ENCODE measurements at places on chromosomes 2 and 18.

DNA sequence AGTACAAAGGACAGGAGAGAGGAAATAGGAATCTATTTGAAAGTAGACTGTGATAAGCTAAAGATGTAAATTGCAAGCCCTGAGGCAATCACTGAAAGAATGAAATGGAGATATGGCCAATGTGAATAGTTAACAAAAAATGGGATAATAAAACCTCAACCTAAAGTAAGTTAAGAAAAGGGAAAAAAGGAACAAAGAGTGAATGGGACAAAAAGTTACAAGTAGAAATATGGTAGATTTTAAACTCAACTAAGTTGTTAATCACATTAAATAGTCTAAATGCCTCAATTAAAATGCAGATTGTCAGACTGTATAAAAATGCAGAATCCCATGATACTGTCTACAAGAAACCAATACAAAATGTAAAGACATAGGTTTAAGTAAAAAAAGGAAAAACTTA lies 165.2 kb upstream of the RBMS1 start:
- DNase-seq, result no peak

GRCh38 chr2:176213406-176213805 lies 24.9 kb downstream of the HOXD1 start:
- DNase-seq, result no peak

DNA sequence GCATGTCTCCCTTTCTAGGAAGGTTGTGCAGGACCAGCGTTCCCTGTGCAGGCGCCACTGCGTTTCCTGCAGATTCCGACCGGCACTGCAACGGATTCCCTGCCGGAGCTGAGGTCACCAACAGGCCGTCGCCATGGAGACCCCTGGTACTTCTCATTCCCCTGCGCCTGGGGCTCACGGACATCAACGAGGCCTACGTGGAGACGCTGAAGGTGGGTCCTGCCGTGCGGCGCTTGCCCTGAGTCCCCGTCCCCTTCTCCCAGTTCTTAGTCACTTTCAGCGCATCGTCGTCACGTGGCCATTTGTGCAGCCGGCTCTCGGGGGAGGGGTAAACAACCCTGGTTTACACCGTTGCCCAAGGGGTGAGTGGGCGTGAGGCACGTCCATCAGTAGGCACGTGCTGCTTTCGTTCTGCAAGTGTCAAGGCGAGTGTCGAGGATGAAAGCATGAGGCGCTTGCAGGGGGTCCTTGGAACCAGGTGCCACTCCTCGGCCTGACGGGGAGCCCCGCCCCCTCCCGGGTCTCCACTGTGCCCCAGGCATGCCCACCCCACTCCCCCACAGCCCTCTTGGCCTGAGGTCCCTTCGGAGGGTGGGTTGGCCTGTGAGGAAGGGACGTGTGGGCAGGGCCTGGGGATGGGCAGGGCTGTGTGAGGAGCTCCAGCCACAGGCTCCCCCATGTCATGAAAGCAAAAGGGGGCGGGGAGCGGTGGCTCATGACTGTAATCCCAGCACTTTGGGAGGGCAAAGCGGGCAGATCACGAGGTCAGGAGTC lies 19.8 kb downstream of the DTYMK start:
- DNase-seq, result no peak

GRCh38 chr18:10131460-10132395 lies 217.9 kb downstream of the VAPA start:
- DNase-seq, result no peak

- DNase-seq, result no peak
Measured at GRCh38 chr2:52036853-52037252, 1004.9 kb upstream of the NRXN1 start.

- no peak for DNase-seq
Measured at GRCh38 chr2:67103157-67103556, 294.0 kb upstream of the ETAA1 start.

- no peak for DNase-seq
Measured at GRCh38 chr2:219302412-219302968, 6.7 kb downstream of the PTPRN start.

GRCh38 chr18:57276829-57277228 lies 75.5 kb upstream of the ST8SIA3 start:
- DNase-seq, result no peak

DNA sequence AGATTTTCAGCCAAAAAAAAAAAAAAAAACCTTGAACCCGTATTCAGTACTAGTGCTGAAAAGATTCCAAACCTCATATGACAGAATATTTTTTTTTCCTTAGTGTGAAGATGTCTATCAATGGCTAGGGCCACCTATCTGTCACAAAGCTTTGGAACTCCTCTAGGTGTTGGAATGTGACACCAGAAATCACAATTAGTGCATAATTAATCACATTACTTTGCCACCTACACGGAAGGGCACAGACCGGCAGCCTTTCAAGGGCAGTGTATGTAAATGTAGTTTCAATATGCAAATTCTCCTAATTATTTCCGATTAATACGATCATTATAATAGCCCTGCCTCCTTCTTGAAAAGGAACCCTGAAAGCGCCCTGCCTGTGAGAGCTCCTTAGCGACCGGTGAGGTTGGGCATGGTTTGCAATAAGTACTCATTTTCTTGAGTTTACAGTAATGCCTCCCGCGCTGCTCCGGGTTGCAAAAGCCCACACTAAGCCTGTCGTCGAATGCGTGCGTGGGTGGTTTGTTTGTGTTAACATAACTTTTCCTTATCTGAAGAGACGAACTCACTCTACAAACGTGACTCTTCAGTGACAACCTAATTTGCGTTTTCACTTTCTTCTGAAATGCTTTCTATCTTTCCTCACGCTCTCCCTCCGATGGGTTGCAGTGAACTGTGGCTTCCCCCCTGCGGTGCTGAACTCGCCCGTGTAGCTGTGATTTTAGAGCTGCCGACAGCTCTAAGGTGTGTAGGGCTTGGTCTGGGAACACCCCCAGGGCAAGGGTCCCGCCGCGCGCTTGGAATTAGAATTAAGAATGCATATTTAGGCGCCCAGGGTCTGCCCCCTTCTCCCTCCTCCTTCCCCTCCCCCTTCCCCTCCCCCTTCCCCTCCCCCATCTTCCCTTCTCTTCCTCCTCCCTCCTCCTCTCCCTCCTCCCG lies 765 bp upstream of the ID2 start:
- peak; percentile 64 for DNase-seq

DNA sequence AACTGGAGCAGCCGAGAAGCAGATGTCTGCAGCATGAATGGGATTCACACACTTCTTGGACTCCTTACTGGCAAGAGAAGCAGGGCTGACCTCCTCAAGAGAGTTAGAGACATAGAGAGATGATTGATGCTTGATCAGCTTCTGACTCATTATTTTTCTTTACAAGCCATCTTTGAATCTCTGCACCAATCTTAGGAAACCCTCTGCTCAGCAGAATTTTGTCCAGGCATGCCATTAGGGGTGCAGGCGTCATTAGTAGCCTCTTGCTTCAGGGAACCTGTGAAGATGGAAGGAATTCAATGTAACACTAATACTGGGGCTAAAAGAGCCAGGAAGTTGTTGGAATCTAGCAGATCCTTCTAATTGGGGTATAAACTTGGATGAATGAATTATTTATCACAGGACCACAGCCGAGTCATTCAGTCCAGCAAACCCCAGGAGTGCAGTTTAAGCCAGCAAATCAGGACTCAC lies 151.8 kb downstream of the MGAT5 start:
- DNase-seq, result no peak

GRCh38 chr18:37519510-37520135 lies 46.0 kb downstream of the CELF4 start:
- no peak for DNase-seq

- no peak for DNase-seq
Measured at GRCh38 chr2:240832921-240833494, 13.0 kb upstream of the KIF1A start.

- DNase-seq, result no peak
Measured at GRCh38 chr2:3129867-3130266, 247.8 kb downstream of the EIPR1 start.

DNA sequence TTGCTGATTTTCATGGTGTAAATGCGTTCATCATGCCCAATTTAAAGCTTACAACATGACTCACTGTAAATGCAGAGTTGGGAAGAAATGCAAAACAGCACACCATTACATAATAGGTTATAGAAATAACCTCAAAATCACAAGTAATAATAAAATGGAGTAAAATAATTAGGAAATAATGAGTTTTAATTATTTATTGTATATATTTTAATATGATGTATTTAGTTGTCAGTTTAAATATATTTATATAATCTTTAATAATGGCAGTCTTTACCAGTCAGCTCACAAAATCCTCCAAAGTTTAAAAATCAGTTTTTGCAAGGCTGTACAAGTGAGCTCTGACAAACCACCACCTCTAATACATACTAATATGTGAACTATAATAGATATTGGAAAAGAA lies 180.2 kb downstream of the RND3 start:
- DNase-seq, result no peak

DNA sequence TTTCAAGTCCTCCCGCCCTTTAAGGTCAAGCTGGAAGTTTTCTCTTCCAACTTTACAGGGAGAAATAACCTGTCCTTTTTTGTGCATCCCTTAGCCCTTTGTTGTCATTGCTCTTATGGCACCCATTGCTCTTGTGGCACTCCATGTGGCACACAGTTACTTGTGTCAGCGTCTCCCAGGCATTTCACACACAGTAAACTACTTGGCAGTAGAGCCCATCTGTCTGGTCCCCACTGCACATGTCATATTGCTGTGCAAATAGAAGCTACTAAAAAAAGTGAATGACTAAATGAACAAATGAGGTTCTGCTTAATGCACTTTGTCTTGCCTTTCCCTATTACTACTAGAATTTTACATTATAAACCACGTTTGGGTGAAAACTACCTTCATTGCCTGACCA lies 149.3 kb downstream of the EML6 start:
- no peak for DNase-seq

GRCh38 chr2:127873707-127874303 lies 12.0 kb downstream of the AMMECR1L start:
- no peak for DNase-seq

DNA sequence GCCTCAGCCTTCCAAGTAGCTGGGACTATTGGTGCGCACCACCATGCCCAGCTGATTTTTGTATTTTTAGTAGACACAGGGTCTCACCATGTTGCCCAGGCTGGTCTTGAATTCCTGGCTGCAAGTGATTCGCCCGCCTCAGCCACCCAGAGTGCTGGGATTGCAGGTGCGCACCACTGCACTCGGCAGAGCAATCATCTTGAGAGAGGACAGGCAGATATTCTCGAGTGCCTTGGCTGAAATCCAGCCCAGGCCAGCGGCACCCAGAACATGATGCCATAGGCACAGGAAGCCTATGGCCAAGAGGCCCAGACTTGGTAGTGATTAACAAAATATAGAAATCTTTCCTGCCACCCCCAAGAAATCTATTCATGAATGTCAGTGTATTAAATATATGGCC lies 58.0 kb upstream of the PEX13 start:
- no peak for DNase-seq

GRCh38 chr2:70541481-70542020 lies 12.1 kb downstream of the TGFA start:
- DNase-seq, result no peak

GRCh38 chr2:134647607-134648256 lies 71.1 kb downstream of the TMEM163 start:
- no peak for DNase-seq

DNA sequence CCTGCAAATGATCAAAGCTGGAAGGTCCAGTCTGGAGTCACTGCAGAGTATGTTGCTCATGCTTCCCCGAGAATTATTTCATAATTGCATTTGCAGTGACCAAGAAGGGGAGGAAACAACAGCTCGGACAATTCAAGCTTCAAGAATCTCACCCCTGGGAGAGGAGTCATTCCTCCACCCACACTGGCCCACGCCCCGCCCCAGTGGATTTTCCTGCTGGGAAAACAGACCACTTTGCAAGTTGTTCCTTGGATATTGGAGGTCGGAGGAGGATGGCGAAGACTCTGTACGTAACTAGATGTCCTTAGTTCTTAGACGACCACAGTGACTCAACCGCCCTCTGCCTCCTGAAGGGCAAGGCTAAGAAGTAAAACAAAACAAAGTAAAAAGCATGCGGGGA lies 159.4 kb downstream of the TPO start:
- no peak for DNase-seq

- no peak for DNase-seq
Measured at GRCh38 chr2:38592951-38593350, 9.8 kb downstream of the HNRNPLL start.

DNA sequence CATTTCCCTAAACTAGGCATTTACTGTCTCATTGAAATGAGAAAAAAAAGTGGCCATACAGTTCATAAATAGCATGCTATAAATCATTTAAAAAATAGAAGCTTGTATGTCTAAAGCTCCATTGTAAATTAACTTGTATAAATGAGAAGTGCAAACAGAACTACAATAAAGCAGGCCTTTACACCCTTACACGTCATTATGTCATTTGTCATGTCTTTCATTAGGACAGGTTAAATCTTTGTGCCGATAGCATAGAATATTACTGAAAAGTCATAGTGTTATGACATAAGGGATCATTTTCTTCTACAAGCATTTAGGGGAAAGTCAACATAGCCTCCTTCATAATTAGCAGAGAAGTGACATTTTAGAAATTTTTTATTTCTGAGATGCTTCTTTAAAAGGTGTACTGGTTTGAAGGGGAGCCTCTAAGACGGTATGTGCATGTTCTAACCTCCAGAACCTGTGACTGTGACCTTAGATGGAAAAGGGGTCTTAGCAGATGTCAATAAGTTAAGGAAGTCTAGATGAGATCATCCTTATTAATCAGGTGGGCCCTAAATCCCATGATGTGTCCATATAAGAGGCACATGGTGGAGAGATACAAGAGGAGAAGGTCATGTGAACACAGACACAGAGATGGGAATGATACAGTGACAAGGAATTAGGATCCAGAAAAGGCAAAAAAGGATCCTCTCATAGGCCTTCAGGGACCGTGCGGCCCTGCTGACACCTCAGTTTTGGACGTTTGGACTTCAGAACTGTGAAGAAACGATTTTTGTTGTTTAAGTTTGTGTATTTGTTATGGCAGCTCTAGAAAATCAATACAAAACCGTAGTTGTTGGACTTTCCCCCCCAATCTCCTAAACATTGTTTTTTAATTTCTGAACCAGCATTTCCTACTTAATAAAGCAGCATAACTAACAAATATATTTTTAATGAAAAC lies 863.7 kb downstream of the MBD2 start:
- DNase-seq, result no peak

DNA sequence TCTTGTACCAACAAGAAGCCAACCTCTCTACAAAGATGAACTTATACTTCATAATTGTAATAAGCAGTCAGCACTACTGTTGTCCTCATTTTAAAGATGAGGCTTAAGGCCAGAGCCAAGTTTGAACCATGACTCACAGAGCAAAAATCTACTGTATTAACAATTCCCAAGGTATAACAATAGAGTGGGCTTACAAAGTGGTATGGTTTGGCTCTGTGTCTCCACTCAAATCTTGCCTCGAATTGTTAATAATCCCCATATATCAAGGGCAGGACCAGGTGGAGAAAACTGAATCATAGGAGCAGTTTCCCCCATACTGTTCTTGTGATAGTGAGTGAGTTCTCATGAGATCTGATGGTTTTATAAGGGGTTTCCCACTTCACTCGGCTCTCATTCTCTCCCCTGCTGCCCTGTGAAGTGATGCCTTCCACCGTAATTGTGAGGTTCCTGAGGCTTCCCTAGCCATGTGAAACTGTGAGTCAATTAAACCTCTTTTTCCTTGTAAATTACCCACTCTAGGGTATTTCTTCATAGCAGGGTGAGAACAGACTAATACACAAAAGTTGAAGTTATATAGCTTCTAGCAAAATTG lies 19.5 kb downstream of the MRPL44 start:
- no peak for DNase-seq
